ENCODE measurements at places on chromosomes 7 and 10.

GRCh38 chr10:13180788-13181187, 19.4 kb downstream of the MCM10 start:
- no peak for DNase-seq

GRCh38 chr7:81155654-81156373, 237.0 kb upstream of the SEMA3C start:
- peak; percentile 67 for DNase-seq

- no peak for DNase-seq
Measured at GRCh38 chr10:15254808-15255648, 86.5 kb upstream of the NMT2 start.

- DNase-seq: peak; percentile 66
Measured at GRCh38 chr7:31443457-31443856, 70.4 kb upstream of the ITPRID1 start.

GRCh38 chr7:138400400-138400886, 59.6 kb upstream of the TRIM24 start:
- no peak for DNase-seq

DNA sequence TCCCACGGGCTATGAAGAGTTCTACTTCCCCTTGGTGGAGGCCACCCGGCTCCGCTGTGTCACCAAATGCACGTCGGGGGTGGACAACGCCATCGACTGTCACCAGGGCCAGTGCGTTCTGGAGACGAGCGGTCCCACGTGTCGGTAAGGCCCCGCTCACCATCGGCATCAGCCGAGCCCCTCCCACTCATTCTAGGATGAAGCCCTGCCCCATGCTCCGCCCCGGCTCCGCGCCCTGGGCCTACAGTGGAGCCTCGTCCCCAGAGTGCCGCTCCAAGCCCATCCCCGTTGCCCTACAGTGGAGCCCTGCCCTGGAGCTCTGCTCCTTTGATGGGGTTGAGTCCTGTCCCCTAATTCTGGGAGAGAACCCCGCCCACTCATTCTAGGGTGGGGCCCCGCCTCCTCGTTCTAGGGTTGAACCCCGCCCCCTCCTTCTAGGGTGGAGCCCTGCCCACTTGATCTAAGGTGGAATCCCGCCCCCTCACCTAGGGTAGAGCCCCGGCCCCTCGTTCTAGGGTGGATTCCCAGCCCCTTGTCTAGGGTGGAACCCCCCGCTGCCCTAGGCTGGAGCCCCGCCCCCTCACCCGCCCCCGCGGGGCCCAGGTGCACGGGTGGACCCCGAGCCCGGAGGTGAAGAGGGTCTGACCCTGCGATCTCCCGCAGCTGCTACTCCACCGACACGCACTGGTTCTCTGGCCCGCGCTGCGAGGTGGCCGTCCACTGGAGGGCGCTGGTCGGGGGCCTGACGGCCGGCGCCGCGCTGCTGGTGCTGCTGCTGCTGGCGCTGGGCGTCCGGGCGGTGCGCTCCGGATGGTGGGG, 3.4 kb upstream of the MUC12 start:
- DNase-seq: peak; percentile 82

- DNase-seq: no peak
Measured at GRCh38 chr7:100641860-100642533, 645 bp upstream of the TFR2 start.

GRCh38 chr7:151660141-151660540, 140.4 kb upstream of the RHEB start:
- no peak for DNase-seq

DNA sequence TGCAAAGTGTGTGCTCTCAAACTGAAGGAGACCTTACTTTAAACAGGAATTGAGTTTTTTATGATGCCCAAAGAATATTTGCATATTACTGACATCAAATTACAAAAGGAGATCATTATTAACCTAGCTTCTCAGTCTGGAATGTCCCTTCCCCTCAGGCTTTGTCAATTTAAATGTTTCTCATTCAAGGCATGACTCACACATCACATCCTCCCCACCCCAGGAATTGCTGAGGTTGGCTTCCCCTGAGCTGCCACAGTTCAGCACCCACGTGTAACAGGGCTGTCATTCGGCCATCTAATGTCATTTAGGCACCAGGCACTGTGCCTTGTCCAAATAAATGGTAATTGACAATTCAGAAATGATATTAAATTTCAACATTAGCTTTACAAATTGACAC, 305.9 kb upstream of the MGMT start:
- DNase-seq: peak; percentile 57

Data from astrocyte of the hippocampus (primary cell).